GM13976 (cell line): ENCODE measurements at places on chromosomes 3 and 15.

DNA sequence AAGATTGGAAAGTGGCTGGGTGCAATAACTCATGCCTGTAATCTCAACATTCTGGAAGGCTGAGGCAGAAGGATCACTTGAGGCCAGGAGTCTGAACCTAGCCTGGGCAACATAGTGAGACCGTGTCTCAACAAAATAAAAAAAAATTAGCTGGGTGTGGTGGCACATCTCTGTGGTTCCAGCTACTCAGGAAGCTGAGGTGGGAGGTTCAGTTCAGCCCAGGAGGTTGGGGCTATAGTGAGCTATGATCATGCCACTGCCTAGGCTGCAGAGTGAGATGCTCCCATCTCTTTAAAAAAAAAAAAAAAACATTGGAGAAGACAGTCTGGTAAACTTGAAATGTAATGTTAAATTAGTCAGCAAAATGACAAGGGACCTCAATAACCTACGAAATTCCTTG is 57.9 kb downstream of the STAG1 start:
- DNase-seq: no peak

GRCh38 chr3:99780749-99781148 is 36.9 kb upstream of the CMSS1 start:
- DNase-seq: no peak

GRCh38 chr3:119324899-119325298 is 30.7 kb downstream of the ARHGAP31 start:
- no peak for DNase-seq

GRCh38 chr3:32113981-32114545 is 7.6 kb downstream of the GPD1L start:
- DNase-seq: no peak

DNA sequence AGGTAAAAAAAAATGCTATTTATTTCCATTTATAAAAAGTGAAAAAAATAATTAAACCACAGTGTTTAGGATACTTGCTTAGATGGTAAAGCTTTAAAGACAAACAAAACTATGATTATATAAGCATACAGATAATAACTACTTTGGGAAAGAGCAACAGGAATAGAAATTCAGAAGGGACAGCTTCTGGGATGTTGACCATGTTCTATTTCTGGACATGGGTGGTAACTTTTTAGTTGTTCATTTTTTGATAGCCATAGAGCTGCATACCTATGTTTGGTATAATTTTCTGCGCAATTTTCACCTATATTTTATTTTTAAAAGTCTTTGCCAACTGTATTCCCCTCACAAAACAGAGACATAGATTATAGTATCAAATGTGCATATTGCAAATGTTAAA is 572.0 kb upstream of the NR2F2 start:
- no peak for DNase-seq

DNA sequence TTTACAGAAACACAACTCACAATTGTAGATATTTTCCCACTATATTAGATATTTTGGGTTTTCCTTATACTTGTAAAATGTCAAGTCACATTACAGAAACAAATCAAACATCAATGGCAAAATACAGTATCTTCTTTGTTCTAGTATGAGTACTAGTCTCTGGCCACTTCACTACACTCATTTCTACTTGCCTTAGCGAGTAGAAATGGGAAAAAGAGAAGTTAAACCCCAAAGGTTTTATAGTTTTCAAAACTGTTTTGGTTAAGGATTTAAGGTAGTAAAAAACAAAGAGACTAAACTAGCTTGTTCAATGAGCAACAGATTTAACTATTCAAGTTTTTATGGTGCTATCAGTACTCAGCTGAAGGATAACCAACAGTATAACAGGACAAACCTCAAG is 81.7 kb downstream of the BTD start:
- DNase-seq: no peak
